ENCODE measurements at places on chromosomes 11 and 22.

DNA sequence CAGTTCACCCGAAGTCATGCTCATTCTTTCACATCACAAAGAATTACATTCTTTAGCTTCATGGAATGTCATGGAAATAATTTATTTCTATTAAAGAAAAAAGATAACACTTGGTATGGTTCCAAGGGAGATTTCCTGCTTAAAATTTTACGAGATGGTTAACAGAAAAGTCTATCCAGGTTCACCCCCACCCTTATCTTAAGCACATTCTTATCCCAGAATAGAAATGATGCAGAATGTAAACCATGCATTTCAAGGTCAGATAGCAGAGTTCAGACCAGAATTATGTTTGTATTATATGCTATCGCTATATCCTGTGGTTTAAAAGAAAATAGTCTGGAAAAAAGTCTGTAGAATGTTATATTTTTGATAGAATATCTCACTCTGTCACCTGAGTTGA, 58.7 kb downstream of the GAS2 start:
- no peak for DNase-seq

DNA sequence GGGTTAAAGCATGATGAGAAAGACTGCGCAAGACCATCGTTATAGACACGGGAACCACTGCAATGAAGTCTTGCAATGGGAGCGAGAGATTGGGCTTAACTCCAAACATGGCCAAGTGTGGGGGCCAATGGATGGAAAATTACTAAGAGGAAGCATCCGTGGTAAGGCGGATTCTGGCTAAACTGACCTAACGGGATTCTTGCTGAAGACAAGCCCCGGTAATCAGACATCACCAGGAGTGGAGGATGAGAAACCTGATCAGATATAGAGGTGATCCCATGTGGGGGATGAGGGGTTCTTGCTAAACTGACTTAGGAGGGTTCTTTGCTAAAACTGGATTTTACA, 5.8 kb upstream of the SYNGR1 start:
- DNase-seq = no peak

- no peak for DNase-seq
These were observed 10.8 kb downstream of the TMEM86A start for GRCh38 chr11:18709414-18709813.

DNA sequence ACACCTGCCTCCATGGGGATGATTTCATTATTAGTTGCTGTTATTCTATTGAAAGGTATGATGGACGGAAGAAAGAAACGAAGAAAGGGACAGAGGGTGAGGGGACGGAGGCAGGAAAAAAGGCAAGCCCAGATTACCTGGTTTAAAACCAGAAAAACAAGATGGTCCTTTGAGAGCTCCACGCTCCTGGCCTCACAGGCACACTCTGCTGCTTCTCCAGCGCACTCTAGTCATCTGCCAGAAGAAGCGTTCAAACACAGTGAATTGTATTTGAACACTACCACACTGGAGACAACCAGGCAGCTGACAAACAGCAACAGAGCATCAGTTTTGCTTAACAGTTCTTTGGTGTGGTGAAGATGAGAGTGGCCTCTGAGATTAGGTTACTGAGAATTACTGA, 216.9 kb downstream of the CADM1 start:
- no peak for DNase-seq

DNA sequence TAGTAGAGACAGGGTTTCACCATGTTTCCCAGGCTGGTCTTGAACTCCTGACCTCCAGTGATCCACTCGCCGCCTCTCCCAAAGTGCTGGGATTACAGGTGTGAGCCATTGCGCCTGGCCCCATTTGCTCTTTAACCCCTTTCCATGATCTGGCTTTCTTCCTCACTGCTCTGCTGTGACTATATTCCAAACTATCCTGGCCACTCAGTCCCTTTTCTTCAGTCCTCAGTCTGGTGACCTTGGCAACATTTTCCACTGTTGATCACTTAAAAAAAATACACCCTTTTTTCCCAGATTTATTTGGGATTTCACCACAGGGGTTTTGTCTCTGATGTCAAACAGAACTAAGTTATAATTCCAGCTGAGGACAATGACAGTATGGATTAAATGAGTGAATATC, 24.5 kb downstream of the MMP20 start:
- DNase-seq = no peak

DNA sequence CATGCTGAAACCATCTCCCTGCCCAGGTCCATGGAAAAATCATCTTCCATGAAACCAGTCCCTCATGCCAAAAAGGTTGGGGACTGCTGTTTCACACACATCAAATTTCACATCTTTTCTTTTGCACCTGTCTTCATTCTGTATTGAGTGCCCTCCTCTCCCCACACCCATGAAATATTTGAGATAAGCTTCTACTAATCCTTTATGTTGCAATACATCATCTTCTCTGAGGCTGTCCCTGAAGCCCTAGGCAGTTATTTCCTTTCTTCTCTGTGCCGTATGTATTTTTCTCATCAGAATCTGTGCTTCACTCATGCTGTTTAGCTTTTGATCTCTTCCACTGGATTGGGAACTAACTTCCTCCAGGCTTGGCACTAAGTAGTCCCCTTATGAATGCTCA, 40.0 kb upstream of the RRM1 start:
- no peak for DNase-seq

GRCh38 chr22:27510024-27510423, 291.5 kb downstream of the MN1 start:
- no peak for DNase-seq

- no peak for DNase-seq
These were observed 14.2 kb downstream of the PRR33 start for GRCh38 chr11:1877211-1878136.

- DNase-seq = no peak
These were observed 51.3 kb downstream of the BTG4 start for GRCh38 chr11:111460856-111461255.

- no peak for DNase-seq
These were observed 28.3 kb upstream of the RCN1 start for GRCh38 chr11:32062540-32062939.

DNA sequence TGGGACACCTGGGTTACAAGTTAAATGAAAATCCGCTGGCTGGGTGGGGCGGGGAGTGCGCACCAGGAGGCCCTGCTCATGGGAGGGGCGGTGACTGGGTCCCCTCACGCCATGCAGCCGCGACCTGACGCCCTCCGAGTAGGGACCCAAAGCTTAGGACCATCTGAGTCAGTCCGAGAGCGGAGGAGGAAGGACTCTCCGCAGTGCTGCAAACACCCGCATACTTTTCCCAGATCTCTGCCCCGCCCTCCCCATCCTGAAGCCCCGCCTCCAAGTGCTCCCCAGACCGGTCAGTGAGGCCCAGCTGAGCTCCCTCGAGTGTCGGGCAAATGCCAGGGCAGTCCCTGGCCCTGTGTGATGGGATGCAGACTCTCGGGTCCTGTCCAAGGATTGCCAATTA, 6.6 kb upstream of the FLI1 start:
- DNase-seq = no peak

DNA sequence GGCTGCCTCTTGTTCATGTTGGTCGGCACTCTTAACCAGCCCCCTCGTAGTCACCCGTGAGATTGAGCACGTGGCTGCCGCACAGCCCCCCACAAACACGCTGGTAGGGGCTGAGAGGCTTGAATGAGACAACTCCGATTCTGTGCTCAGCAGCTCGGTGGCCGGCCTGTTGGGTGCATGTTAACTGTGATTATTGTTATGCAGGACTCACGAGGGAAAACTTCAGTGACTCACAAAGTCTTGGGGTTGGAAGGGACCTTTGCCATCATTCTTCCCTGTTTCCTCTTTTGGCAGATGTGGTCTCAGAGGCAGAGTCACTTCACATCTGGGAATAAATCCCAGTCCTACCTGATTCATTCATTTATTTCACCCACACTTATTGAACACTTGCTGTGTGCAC, 75.2 kb downstream of the ADAMTS15 start:
- no peak for DNase-seq

DNA sequence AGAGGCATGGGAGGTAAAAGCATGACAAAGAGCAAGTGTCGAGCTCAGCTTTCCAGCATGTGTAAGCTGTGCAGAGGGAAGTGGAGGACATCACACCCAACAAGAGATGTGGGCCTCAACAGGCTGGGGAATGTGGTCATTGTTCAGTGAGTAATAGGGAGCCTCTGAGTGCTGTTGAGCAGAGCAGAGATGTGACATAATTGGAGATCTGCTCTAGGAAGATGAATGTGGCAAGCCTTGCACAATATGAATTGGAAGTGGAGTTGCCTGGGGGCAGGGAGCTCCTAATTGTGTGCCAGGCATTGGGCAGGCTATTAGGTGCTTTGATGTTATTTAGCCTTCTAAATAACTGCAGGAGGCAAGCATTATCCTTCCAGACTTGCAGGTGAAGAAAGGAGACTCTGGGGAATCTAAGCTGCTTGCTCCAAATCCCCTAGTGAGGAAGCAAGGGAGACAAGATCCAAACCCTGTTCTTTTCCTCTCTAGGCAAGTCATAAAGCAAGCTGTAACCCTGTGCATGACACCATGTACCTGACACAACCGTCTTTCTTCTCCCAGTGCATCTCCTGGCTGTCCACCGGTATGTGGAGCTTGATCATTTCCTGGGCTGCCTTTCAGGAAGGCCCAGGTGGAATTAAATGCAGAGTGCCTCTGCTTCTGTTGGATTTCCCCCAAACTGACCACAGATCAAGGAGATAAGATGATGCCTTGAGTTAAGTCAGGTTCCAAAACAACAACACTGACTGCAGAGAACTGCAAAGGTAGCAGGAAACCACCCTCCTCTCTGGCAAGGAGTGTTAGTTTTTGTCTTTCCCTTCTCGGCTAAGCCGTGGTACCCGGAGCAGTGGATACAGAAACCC, 221.4 kb downstream of the TENM4 start:
- DNase-seq = no peak

- no peak for DNase-seq
These were observed 13.1 kb downstream of the OR5AK2 start for GRCh38 chr11:57001674-57002401.

All from stimulated activated CD4-positive, alpha-beta T cell treated with anti-CD3 and anti-CD28 coated beads, TNF-alpha, amount 100 ng/mL, for 48 hours (primary cell).